Epithelial cell of esophagus (primary cell): ENCODE measurements at places on chromosomes 2 and 18.
A peak's percentile ranks its signal among the peaks of the same experiment; 100 is the strongest.

DNA sequence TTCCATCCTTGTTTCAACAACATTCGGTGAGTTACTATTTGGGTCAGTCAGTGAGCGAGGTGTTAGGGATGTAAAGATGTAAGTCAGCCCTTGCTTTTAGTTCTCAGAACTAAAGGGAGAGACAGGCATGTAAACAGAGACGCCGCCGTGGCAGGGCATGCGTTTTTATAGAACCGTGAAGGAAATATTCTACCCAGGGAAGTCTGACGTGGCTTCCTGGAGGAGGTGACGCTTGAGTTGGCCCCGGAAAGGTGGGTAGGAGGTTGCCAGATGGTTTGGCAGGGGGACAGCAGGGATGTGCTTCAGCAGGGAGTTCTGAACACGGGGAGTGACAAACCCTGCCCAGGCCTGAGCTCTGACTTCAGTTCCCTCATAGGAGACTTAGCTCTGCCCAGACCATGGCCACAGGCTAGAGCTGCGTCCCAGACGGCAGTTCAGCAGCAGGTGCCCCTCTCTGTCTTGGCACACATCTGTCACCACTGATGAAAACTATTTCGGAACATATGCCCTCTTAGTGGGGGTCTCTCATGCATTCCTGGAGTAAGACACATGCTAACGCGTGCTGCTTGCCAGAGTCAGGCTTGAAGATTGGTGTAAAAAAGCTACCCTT is 23.4 kb upstream of the RPL31 start:
- DNase-seq, result no peak

DNA sequence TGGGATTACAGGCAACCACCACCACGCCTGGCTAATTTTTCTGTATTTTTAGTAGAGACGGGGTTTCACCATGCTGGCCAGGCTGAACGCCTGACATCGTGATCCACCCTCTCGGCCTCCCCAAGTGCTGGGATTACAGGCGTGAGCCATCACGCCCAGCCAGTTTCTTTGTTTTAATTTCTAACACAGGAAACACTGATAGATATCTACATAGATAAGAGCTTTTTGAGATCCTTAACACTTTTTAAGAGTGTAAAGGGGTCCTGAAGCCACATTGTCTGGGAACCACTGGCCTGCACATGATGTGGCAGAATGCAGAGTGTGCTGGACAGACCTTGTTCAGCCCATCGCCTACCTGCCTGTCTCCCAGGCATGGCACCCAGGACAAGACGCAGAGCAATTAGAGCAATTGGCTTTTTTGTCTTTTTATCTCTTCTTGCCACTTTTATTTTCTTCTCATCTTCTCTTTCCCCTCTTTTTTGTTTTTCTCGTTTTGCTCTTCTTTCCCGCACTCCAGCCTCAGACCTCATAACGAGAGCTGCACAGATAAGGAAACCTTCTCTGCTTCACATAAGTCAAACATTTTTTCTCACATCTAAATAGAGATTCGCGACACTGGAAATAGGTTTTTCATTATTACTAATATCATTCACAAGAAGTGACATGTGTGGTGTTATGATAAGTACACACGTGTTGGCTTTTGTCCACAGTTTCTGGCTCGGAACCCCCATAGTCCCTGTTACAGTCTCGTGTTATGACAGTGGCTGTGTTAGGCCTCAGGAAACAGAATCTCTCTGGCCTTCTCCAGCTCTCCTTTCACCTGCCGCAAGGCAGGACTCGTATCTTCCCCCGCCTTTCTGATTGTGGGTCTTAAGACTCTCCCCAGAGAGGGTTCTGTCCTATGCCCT is 25.2 kb upstream of the GPR55 start:
- no peak for DNase-seq

- DNase-seq, result no peak
Measured at GRCh38 chr2:86331384-86331783, 6.0 kb downstream of the REEP1 start.

DNA sequence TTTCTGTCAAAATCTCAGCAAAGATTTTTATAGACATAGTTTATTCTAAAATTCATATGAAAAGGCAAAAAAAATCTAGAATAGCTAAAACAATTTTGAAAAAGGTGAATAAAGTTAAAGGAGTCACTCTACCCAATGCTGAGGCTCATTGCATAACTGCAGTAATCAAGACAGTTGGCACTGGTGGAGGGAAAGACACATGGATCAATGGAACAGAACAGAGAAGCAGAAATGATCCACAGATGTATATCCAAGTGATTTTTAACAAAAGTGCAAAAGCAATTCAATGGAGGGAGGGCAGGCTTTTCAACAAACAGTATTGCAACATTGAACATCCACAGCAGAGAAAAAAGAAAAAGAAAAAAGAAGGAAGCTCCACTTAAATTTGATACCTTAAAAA is 162.8 kb downstream of the RBM43 start:
- DNase-seq, result peak; percentile 2

DNA sequence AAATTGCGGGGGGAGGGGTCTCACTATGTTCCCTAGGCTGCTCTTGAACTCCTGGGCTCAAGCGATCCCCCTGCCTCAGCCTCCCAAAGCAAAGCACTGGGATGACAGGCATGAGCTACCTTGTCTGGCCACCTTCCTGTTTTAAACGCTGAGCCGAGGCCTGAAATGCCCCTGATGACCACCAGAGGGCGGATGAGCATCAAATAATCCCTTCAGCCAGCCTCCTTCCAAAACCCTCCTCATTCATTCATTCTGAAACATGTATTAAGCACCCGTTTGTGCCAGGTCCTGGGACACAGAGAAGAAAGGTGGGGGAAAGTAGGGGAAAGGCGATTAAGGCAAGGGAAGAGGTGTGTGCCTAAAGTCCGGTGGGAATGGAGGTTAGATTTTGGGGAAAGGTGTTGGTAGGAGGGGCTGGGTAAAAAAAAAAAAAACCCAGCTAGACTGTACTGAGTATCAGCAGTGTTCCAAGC is 30.7 kb upstream of the PTMA start:
- peak; percentile 86 for DNase-seq
